Stimulated activated CD8-positive, alpha-beta memory T cell treated with anti-CD3 and anti-CD28 coated beads, Interleukin-7, amount 100 ng/mL, for 1 hour (primary cell): ENCODE measurements at places on chromosomes 12 and 14.
A peak's percentile ranks its signal among the peaks of the same experiment; 100 is the strongest.

DNA sequence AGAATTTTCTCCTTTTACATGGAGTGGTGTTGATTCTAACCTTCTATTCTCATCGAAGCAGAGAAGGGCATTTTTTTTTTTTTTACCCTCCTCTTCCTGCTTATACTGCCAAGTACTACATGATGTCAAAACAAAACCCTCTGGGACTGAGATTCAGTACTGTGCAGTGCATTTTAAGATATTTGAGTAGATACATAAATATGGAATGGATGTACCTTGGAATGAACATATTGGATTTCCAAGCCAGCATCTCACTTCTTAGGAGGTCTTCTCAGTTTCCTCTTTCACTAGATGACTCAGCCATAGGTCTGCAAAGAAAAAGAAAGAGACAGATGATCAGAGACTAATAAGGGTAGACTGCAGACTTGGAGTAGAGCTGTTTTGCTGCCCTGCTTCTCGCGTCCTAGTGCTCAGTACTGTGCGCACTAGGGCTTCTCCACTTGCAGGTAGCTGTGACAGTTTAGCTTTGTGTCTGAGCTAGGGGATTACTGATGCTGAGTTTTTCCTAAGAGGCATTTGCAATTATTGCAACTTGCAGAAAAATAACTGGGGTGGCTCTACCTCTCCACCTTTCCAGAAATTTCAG is 20.4 kb downstream of the TPH2 start:
- no peak for DNase-seq

- DNase-seq: no peak
Measured at GRCh38 chr12:124369827-124370378, 75.0 kb downstream of the RFLNA start.

DNA sequence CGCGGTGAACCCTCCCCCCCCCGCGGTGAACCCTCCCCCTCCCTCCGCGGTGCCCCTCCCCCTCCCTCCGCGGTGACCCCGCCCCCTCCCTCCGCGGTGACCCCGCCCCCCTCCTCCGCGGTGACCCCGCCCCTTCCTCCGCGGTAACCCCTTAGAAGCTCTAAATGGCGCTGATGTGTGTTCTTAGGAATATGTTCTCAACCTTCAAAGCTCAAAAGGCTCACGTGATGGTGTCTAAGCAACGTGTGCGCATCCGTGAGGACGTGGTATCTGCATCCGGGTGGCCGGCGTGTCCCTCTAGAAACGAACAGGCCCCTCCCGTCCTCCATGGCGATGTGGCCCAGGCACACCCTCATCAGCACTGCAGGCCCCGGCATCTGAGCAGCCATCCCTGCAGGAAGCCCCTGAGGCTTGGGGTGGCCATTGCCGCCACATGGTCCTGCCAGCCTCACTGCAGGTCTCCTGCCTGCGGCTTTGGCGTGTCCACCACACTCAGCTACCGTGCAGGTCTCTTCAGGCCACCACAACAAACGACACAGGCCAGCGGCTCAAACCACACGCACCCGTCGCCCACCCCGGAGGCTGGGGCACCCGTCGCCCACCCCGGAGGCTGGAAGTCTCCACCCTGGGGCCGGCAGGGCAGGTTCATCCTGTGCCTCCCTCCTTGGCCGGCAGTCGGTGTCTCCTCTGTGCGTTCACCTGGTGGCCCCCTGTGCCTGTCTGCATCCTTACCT is 14.5 kb upstream of the FBRSL1 start:
- DNase-seq: no peak

DNA sequence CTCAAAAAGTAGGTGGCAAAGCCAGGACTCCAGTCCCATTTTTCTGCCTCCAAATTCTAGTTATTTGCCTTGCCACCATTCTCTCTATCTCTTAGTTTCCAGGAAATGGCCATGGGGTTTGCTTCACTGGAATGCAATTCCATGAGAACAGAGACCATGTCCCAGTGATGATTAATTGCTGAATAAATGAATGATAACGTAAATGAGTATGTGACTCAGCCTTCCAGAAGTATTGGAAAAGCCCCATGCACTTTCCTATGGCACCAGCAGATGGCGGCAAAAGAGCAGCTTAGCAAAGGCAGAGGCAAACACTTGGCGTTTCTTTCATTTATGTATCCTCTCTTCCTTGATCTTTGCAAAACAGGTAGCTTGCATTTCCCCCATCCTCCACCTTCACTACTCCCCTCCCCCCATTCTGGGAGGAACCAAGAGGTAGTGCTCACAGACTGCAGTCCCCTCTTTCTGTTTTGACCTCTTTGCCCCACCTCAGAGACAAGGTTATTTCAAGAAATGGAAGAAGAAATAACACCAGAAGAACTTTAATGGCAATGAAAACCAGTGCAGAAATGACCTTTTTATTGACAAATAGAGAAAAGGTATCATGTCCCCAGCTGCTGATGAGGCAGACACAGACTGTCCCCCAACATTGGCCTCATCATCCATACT is 21.3 kb downstream of the TBX3 start:
- DNase-seq: peak; percentile 45

DNA sequence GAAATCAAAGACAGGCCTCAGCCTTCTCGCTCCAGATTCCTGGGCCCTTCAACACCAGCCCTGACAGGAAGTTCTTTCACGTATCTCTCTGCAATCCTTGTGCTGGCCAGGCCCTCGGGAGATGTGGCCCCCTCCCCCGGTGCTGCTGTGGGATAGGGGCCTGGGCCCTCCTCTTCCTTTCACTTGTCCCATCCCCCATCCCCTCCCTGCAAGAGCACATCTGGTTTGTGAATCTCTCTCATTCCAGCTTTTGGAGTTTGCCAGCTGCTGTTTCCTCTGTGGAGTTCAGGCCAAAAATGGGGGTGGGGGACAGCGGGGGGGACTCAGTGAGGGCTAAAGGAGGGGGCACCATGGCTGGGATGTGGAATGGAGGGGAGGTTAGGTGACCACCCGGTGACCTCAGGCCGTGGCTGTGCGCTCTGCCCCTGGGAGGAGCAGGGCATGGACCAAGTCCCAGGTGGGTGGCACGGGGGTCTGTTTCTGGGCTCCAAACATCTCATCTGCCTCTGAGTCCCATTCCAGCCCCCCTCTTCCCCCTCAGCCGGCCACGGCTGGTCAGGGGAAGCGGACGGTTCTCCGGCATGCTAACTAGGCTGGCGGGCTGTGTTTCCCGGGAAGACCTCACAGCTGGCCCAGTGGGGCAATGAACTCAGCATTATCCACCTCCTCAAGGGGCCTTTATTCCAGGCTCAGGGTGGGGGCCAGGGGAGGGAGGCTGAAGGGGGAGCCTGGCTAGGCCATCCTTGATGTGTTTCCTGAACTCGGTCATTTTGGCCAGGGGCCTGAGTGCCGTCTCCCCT is 7.4 kb downstream of the LRP1 start:
- no peak for DNase-seq

DNA sequence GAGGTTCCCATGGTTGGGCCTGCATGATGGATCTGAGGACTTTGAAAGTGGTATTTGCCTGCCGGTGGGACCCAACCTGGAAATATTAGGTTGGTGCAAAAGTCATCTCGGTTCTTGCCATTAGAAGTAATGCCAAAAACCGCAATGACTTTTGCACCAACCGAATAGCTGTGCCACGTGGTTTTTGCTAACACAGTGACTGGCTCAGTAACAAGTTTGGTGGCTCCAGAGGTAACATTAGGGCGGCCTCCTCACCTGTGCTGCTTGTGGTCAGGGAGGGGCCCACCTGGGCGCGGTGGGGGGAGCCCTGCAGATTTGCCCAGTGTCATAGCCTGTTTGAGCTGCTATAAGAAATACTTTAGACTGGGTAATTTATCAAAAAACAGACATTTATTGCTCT is 1.8 kb downstream of the BDKRB2 start:
- DNase-seq: no peak

DNA sequence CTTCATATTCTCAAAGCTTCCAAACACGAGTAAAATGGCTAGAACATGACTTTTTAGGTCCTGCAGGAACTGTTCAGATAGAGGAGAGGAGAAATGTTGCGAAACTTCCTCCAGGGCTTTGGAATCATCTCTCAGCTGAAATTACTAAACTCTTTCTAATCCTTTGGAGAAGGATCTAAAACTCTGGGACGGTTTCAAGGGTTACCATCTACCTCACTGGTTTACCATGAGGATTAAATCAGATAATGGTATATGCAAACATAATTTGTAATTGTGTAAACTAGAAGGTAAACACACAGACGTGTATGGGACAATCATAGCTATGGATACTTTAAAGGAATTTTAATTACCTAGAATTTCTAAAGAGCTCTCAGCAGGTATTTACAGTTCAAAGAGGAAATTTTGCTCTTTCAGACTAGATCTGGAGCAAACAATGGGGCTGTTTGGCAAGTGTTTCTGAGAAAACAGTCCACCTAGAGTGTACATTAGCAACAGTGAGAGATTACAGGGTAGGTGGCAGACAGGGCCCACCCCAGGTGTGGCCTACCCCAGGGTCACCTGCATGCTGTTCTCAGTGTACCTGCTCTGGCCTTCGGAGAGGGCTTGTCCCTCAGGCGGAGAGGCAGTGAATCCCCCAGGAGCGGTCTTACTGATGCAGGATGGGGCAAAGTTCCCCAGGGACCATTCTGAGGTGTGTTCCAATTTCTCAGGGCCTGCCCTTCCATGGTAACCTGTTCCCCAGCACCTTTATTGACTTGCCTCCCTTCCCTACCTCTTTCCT is 124.7 kb upstream of the MAX start:
- DNase-seq: no peak

DNA sequence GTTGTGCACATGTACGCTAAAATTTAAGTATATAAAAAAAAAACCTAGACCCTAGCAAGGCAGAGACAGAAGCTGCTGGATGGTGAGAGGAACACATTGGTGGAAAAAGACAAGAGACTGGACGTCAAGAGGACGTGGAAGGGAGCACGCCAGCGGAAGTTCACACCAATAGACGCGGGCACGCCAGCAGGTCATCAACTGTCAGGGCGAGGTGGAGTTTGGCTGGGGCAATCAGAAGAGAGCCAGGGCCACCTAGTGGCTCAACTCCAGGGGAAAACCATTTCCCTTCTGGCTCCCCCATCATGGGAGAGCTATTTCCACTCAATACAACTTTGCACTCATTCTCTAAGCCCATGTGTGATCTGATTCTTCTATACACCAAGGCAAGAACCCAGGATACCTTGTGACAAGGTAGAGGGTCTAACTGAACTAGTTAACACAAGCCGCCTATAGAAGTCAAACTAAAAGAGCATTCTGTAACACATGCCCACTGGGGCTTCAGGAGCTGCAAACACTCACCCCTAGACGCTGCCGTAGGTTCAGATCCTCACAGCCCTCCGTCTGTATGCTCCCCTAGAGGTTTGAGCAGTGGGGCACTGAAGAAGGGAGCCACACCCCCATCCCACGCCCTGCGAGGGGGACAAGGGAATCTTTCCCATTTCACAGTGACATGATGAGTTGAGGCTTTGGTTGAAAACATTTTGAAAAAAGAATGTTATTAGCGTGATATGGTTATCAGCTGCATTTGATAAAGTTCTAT is 702.7 kb downstream of the TMTC2 start:
- no peak for DNase-seq

GRCh38 chr14:90444077-90444696 is 47.4 kb downstream of the CALM1 start:
- DNase-seq: no peak

GRCh38 chr14:104697317-104697703 is 7.9 kb downstream of the INF2 start:
- DNase-seq: no peak

DNA sequence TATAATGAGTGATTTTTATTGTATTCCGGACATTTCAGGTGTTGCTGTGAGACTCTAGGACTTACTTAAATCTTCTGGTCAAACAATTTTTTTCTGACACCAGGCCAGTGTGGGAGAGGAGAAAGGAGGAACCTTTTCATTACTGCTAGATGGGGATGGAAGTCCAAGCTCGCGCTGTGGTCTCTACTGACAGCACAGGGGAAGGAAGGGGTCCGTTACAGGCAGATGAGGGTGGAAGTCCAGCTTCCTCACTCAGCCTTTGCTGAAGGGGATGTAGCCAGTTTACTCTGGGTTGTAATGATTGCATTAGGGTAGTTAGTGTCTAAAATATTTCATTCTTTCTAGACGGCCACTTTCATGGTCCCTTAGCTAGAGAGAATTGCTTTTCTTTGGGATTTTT is 26.3 kb upstream of the ST8SIA1 start:
- DNase-seq: no peak

GRCh38 chr12:99066726-99067125 is 421.6 kb downstream of the APAF1 start:
- no peak for DNase-seq

GRCh38 chr12:113002155-113002554 is 23.8 kb downstream of the OAS2 start:
- no peak for DNase-seq

DNA sequence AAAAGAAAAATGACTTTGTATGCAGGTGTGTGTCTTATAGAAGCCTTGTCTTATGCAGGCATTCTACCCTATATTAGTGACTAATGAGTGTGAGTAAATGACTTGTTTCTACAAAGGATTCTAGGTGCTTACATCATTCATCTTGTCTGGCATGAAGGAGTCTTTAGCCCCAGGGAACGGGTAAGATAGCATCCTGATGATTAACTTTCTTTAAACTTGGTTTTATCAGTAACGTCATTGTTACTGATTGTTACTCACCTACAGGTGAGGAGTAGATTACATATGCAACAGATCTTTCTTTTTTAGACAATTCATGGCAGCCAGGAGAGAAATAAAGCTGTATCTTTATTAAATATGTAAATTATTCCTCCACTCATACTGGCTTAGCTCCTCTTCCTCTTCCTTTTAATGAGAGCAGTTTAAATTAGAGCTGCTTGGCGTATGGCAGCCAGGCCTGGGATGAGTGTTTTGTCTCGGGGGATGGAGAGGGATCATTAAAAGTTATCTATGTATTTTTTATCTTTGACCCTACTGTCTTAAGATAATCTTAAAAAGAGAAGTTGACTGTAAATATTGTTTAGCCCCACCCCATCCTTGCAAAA is 57.2 kb upstream of the ATP2A2 start:
- DNase-seq: no peak

- no peak for DNase-seq
Measured at GRCh38 chr14:74324931-74325361, 22.2 kb upstream of the ABCD4 start.

- no peak for DNase-seq
Measured at GRCh38 chr14:34051966-34052657, 101.2 kb upstream of the EGLN3 start.

- DNase-seq: no peak
Measured at GRCh38 chr12:72925716-72926115, 653.5 kb downstream of the TRHDE start.

GRCh38 chr14:56810836-56811592 is 735 bp upstream of the OTX2 start:
- DNase-seq: no peak

DNA sequence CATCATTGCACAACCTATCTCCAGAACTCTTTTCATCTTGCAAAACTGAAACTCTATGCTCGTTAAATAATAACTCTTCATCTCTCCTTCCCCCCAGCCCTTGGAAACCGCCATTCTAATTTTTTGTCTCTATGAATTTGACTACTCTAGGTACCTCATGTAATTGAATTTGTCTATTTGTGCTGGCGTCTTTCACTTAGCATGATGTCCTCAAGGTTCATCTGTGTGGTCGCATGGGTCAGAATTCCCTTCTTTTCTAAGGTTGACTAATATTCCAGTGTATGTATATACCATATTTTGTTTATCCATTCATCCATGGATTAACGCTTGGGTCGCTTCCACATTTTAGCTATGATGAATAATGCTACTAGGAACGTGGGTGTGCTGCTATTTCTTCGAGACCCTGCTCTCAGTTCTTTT is 80.1 kb downstream of the PLXNC1 start:
- DNase-seq: no peak
